ENCODE measurements at places on chromosomes 2 and 18.

GRCh38 chr2:160695402-160696086, 201.9 kb upstream of the RBMS1 start:
- DNase-seq, result no peak

GRCh38 chr2:197075754-197076337, 149.3 kb upstream of the PGAP1 start:
- DNase-seq, result peak; percentile 29

GRCh38 chr2:168465594-168465993, 9.5 kb downstream of the CERS6 start:
- DNase-seq, result no peak

GRCh38 chr2:10075571-10076209, 4.5 kb downstream of the CYS1 start:
- no peak for DNase-seq

- DNase-seq, result no peak
Observed at GRCh38 chr18:40534723-40535122, 1420.3 kb upstream of the PIK3C3 start.

GRCh38 chr2:165219481-165219880, 15.6 kb upstream of the SCN3A start:
- no peak for DNase-seq

DNA sequence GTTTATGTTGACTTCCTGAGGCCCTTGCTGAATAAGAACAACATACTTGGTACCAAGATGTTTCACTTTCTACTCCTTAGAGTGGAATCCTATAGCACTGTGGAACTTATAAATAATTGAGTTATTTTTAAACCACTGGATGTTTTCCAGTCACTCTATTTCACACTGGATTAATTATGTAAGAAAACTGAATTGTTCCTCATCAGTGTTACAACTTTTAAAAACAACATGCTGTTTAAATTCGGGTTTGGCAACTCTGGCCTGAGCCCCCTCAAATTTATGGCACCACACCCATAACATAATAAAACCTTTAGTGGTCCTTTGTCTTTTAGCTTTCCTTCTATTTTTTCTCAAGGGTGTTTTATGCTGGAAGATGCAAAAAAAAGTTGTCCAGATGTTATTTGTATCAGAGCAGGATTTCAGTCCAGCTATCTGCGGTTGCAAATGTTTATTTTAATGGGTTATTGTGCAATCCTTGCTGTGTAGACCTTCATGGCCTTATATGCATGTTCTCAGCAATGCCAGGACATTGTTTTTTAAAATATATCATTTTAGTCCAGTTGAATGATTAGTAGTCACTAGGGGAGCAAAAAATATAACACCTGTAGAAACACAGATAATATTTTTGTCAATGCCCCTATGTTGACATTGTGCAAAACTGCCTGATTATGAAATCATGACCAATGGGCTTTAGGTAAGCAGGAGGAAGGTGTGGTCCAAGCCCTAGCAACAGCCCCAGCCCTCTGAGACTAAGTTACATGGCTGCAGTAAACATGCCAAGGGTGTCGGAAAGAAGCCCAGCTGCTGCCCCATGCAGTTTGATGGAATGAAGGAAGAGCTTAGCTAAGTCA, 638.0 kb upstream of the ZEB2 start:
- no peak for DNase-seq

- DNase-seq, result no peak
Observed at GRCh38 chr2:231093933-231094332, 30.9 kb downstream of the HTR2B start.

GRCh38 chr2:2569306-2569705, 238.2 kb upstream of the MYT1L start:
- no peak for DNase-seq

GRCh38 chr2:61282104-61282590, 120.2 kb downstream of the C2orf74 start:
- DNase-seq, result no peak

DNA sequence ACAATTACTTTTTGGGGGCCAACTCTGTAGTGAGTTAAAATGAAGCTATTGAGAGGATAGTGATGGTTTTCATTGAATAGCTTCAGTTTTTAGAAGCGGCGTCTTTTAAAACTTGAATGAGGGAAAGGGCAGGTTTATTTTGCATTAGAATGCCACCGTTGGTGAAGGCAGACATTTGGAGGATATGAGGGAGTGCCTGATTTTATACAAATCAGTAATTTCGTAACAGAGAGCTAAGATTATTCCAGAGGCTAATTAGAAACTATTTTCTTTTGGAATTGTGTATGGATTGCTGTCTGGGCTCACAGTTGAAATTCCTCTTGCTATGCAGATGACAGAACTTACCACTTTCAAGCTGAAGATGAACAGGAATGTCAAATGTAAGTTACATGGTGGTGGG, 67.6 kb downstream of the ITGB1BP1 start:
- no peak for DNase-seq

- peak; percentile 59 for DNase-seq
Observed at GRCh38 chr2:177603181-177603580, 210.6 kb downstream of the AGPS start.

DNA sequence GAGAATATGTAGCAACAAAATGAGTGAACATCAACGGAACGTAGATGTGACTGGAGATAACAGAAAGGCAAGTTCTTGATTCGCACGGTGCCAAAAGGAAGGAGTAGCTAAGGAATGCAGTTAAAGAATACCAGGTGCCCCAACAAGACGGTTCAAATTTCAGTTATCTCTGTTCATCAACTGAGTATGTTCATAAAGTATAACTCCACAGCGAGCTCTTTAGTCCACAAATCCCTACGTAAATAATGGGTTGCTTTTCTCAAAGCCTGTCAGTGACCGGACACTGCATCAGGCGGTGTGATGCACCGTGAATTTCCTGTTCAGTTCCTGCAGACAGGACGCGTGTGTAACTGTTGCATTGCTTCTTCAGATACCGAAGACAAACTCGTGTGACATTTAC, 91.8 kb downstream of the NOL10 start:
- no peak for DNase-seq

DNA sequence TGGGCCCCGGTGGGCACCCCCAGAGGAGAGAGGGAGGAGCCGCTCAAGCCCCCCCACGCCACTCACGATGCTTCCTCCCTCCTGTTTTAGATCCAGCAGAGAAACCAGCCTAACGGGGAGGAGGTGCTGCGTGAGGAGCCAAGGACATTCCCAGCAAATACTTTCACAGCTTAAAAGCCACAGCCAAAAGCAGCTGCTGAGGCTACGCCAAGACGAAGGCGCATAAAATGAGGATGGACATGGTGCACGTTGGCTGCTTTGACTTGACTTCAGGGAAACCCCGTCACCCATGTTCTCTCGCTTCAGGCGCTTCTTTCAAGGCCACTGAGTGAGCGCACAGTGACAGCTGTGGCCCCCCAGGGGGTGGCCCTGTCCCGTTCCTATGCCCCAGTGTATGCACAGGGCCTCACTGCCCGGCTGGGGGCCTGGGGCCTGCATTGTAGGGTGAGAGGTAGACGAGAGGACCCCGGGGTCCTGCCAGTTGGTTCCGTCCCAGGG, 72.1 kb upstream of the PXDN start:
- no peak for DNase-seq

DNA sequence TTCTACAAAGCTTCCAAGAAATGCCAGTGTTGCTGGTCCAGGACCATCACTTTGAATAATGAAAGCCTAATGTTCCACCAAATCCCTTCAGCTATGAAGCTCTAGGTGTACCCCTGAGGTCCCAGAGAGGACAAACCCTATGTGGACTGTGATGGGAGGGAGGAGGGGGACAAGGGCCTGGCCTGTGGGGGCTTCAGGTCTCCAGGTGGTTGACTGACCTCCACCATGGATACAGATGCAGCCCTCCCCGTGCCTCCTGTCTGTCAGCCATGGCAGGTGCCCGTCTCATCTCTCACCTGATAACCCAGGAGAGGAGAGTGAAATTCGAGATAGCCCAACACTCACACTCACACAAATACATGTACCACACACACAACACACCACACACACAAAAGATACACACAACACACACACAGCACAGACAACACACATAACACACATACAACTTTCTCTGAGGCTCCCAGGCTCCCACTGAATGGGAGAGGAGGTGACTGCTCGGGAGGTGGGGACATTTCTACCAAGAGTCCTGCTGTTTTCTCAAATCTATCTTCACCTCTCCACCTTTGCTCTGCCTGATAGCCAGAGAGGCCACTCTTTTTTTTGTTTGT, 12.8 kb upstream of the RHOB start:
- DNase-seq, result no peak

DNA sequence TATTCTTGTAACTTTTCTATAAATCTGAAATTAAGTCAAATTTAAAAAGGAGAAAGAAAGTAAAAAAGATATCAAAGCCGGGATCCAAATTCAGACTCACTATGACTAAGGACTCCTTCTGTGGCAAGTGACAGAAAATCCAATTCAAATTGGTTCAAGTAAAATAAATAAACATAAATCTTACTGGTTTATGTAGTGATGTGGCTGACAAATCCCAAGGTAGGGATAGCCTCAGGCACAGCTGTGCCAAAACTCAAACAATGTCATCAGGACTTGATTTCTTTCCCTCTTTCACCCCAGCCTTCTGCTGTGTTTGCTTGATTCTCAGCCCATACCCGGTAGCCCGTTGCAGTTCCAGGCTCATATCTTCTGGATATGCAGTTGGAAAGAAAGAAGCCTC, 284.6 kb downstream of the SP3 start:
- DNase-seq, result no peak

DNA sequence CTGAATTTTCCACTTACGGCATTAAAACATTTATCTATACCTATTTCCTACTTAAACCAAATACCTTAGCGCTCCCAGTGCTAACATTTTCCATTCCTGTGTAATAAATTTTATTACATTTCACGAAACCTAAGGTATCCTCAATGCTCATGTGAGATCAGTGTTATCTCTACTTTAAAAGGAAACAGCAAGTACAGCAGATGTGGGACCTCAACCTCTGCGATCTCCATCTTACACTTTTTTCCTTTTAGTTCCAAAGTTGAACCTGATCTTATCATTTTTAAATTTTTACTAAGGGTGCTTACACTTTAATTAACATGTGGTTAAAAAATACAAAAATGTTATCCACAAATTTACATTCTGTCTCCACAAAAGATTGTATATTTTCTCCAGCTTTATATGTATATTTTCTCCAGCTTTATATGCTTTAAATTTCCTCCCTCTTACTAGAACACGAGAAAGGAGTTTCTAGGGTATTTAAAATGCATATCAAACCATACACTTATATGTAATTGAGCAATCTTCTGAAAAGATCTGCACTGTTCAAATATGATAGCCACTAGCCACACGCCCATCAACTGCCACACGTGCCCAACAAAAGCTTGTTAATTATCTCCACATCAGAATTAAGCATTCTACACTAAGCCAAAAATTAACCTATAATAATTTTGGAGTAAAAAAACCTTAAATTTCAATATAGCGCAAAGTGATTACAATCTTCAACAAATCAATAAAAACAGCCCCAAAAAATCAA, 38.1 kb downstream of the MBOAT2 start:
- no peak for DNase-seq

GRCh38 chr2:196383799-196384198, 212.4 kb upstream of the STK17B start:
- DNase-seq, result no peak

- DNase-seq, result no peak
Observed at GRCh38 chr2:242085941-242086621, 216.6 kb downstream of the RTP5 start.

DNA sequence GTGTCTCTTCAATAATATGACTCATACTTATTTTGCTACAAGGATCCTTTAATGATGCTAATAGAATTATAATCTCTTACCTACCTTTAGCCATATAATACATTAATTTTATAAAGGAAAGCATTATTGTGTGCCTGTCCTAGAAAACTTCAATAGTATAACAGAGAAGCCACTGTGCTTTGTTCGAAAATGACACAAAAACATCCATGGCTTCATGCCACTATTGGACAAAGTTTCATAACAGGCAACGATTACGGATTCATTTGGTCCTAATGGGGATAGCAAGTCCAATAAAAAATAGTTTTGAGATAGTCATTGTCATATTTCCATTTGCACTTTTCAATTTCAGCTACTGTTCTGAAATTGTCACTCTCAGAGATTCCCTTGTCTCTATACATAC, 52.5 kb upstream of the CCDC150 start:
- DNase-seq, result no peak

GRCh38 chr18:75142677-75143076, 66.3 kb downstream of the PTGR3 start:
- DNase-seq, result no peak

DNA sequence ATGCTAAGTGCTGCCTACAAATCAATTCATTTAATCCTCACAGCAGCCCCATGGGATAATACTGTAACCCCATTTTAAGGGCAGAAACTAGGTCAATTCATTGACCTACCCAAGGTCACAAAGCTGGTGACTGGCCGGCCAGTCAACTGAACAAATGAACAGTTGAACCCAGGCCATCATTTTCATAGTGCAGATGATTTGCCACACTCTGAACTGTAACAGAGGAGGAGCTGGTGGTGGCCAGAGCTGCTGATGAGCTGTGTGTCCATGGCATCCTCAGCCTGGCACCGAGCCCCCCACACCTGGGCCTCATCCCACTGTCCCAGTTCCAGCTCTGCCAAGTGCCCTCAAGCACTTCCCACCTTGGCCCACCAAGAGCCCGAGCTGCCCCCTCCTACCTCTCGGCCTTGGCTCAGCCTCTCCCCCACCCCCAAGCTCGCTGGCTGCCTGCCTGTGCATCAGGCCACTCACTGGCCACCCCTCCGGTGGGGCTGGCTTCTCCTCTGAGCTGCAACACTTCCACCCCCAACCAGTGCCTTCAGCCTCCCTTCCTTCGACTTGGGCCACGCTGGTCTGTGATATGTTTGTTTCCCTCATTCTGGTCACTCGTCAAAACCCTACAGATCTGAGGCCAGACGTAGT, 58.4 kb downstream of the ATOH8 start:
- DNase-seq, result no peak

- no peak for DNase-seq
Observed at GRCh38 chr2:236526455-236527158, 43.0 kb upstream of the ACKR3 start.

- DNase-seq, result no peak
Observed at GRCh38 chr2:233593201-233593600, 24.2 kb upstream of the UGT1A8 start.

- DNase-seq, result no peak
Observed at GRCh38 chr2:201628545-201628944, 14.8 kb downstream of the TMEM237 start.

DNA sequence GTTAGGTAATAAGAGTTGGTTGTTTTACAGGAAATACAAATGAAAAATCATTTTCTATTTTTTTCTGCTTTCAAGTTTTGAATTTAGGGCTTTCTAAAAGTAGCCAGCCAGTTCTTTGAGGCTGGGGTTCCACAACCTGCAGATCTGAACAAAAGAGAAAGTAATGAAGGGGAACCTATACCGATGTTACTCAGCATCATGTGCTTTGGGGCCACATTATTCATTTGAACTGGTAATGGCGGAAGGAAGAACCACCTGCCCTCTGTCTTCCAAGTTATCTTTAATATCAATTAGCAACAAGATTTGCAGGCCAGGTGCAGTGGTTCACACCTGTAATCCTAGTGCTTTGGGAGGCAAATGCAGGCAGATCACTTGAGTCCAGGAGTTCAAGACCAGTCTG, 12.9 kb upstream of the MRO start:
- no peak for DNase-seq
